ENCODE measurements at places on chromosomes 1 and 21.

DNA sequence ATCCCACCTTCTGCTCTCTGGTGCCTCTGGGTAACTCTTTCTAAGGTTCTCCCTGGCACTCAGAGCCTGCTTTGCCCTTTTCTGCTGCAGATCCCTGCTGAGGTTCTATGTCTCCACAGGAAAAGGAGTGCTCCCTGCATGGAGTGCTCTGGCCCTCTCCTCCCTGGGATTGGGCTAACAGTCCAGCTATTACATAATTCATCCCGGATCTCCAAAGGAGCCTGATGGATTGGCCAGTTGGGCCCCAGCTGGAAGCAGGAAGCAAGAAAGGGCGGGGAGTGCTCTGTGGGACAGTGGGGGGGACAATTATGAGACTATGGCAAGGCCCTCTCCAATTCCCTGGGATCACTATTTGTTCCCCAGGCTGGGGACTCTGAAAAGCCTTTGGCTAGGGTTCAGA lies 51.9 kb upstream of the GOLT1A start:
- no peak for DNase-seq

- DNase-seq, result no peak
Measured at GRCh38 chr1:111732718-111733117, 6.5 kb downstream of the INKA2 start.

DNA sequence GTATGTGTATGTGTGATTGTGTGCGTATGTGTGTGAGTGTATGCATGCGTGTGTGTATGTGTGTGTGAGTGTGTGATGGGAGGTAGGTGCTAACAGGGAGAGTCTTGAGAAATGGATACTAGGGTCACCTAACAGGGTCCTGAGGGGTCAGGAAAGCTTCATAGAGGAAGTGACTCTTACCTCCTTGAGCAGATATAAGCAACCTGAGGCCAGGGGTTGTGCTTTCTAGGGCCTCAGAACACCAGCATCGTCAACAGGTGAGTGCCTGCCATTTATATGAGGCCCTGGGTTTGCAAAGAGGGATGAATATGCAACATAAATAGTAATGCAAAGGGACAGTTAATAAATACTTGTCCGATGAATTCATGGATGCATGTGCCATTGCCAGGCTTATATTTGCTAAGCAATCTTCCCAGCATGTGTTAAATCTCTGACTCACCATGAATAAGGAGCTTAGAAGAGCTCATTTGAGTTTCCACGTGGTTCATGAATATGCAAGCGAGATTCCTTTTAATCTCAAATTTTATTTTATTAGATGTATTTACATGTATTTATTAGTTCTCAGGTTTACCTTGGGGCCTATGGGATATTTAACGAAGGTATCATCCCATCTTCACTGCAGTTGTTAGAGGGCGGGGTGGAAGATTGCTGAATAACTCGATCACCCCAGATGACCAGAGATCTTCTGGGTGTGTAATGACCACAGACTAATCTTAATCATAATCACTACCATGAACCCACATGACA lies 438.3 kb downstream of the CAMTA1 start:
- peak; percentile 72 for DNase-seq

- no peak for DNase-seq
Measured at GRCh38 chr1:12473596-12474362, 144.2 kb downstream of the DHRS3 start.

DNA sequence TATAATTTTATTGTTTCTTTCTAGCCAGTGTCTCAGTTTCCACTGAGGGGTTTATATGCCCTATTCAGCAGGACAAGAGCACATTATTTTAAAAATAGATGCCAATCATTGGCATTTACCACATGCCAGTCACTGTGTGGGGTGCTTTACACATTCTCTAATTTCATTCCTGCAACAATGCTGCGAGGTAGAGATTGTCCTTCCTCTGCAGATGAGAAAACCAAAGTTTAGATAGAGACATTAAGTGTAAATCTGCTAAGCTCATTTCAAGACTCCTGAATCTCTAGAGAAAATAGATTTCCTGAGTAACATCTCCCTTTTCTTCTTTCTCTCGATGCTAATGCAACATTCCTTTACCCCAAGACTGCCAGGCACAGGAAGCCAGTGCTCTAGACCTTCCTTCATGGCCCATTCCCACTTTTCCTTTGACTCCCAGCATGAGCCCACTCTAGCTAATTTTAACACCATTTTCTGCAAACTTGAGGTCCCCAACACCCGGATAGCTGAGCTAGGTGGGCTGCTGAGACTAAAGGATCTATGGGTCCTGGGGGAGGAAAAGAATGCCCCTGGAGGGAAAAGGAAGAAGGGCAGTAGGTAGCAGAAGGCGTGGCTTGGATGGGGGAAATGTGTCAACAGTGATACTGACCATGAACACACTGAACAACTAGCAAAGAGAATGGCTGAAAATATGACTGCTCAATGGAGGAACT lies 50.0 kb downstream of the SH3GLB1 start:
- no peak for DNase-seq

- no peak for DNase-seq
Measured at GRCh38 chr1:24278726-24279125, 40.4 kb upstream of the GRHL3 start.

- DNase-seq, result no peak
Measured at GRCh38 chr1:184843732-184844495, 89.3 kb upstream of the EDEM3 start.

DNA sequence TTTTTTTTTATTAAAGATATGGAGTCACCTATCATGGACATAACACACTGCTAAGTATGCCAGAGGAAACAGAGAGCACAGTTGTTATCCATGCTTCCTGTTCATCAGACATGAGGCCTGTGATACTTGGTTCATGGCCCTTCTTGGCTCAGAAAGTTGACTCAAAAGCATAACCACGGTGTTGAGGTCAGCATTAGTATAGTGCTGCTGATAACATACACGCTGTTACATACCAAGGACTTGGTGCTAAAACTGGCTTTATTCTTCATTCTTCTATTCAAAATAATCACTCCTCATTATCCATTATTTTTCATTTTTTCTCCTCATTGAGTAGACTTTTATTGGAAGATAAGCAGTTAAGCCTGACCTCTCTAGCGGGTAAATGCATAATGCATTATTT lies 464.1 kb downstream of the ADGRL2 start:
- no peak for DNase-seq

GRCh38 chr1:46131093-46131492 lies 1.3 kb downstream of the PIK3R3 start:
- no peak for DNase-seq

- no peak for DNase-seq
Measured at GRCh38 chr1:161484613-161485012, 20.6 kb upstream of the FCGR2A start.

GRCh38 chr1:27752360-27752759 lies 20.7 kb upstream of the STX12 start:
- no peak for DNase-seq

DNA sequence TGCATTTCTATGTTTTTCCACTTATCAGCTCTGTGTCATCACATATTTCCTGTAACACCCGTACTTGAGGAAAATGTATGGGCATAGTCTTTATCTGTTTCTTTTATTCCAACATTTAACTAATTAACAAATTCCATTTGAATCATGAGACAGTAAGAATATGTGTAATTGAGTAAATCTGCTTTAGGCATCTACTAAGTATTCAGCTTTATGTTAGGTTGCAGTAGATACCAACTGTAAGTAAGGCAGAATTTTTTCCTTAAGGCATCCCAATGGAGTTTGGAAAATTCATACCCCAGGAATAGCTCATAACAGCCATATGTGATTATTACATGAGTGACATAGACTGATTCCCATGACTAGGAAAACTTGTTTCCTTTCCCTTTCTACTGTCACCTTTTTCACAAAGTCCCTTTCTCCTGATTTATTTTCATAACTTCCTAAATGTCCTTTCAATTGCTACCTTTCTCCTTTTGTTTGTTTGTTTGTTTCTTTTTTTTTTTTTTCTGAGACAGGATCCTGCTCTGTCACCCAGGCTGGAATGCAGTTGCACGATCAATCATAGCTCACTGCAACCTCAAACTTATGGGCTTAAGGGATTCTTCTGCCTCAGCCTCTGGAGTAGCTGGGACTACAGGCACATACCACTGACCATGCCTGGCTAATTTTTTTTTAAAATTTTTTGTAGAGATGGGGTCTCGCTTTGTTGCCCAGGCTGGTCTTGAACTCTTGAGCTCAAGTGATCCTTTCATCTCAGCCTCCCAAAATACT lies 59.8 kb upstream of the CACYBP start:
- DNase-seq, result no peak

DNA sequence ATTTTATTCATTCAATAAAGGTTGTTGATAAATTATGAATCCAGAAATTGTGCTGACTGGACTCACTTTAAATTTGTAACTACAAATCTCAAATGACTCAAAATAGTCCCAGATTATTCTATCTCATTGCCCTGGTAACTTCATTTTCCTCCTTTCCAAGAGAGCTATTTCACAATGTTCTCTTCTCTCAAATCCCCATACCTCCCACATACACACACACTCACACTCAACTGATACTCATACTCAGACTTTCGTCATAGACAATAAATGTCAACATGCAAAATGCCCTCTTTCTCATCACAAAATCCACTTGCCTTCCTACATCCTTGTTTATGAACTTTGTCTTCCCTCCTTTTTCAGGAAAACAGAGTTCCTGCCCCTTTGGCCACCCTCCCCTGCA lies 33.3 kb downstream of the EXTL2 start:
- DNase-seq, result no peak

DNA sequence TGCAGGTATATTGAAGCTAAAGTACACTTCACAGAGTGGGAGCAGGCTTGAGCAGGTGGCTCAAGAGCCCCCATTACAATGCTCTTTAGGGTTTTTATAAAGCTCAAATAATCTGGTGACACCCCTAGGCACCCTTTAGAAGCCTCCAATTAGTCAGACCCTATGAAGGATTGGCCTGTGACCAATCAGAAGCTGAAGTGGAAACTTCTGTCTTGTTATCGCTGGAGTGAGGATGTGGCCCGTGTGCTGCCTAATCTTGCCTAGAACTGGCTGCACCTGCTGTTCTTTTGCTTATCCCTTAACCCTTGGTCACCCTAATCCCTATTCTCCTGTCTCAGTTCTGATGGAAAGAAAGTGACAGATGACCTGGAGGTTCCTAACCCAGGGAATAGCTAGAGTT lies 70.8 kb upstream of the ABCG1 start:
- DNase-seq, result no peak

GRCh38 chr1:73832276-73833181 lies 365.4 kb downstream of the LRRIQ3 start:
- DNase-seq, result no peak

GRCh38 chr1:164608651-164609057 lies 49.7 kb downstream of the PBX1 start:
- DNase-seq, result no peak

DNA sequence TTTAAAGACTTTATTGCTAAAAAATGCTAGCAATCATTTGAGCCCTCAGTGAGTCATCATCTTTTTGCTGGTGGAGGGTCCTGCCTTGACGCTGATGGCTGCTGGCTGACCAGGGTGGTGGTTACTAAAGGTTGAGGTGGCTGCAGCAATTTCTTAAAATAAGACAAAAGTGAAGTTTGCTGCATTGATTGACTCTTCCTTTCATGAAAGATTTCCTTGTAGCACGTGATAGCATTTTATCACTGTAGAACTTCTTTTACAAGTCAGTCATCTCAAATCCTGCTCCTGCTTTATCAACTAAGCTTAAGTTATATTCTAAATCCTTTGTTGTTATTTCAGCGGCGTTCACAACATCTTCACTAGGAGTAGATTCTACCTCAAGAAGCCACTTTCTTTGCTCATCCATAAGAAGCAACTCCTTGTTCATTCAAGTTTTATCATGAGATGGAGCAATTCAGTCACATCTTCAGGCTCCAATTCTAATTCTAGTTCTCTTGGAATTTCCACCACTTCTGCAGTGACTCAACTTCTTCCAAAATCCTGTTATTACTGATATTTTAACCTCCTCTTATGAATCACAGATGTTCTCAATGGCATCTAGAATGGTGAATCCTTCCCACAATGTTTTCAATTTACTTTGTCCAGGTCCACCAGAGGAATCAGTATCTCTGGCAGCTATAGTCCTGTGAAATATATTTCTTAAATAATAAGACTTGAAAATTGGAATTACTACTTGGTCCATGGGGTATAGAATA lies 17.6 kb upstream of the RGS1 start:
- peak; percentile 23 for DNase-seq

DNA sequence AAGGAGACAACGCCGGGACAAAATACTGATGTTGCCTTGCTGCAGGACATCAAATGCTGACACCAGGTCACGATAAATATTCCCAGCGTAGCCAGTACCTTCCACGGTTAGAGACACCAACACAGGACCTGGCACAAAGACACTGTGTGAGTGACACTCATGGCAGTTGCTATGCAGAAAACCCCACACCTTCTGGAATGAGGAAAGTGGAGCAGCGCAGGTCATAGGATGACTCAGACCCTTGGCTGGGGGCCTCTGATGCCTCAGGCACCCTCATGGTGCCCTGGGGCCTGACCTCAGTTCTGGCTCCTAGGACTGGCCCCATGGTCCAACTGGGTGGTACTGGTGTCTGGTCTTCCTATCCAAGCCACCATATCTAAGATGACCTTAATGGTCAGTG lies 7.0 kb downstream of the DCST2 start:
- no peak for DNase-seq

- DNase-seq, result no peak
Measured at GRCh38 chr1:187051618-187052232, 223.0 kb downstream of the PLA2G4A start.

GRCh38 chr1:108034396-108034795 lies 69.4 kb upstream of the VAV3 start:
- DNase-seq, result no peak

DNA sequence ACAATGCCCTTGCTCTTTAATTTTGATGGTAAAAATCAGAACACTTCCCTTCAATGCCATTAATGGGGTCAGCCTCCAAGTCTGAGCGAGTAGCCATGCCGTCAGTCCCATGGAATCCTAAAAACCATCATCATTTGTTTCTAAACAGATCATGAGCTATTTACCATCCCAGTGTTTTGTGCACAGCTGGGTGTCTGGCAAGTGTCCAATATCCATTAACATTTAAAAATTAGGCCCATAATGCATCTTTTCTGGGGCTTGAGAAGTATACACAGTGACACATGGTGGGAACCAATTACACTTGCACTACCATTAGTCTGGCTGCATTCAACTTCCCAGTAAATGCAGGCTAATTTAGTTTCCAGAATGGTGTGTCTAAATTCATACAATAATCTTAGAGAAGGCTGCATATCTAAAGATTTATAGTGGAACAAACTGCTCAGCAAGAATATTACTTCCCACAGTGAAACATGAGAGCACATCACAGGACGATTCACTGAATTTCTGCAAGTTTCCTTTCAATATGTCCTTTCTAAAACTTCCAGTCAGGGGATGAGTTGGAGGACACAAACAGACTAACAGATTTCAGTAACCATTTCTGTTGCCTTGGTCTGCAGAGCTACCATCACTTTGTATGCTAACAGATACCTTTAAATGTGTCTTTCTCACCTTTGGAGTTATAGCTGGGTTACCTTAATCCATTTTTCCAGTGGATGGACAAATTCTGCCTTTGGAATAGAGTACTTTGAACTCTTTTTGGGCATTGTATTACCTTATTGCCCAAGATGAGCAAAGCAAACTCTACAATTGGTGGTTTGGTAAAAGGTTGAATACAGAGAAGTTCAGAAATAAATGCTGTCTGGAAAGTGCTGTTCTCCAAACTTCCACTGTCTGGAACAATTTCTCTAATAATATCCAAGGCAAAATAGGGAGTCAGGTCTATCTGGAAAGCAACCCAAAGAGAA lies 258.0 kb downstream of the PTBP2 start:
- DNase-seq, result no peak
